ENCODE measurements at places on chromosomes 4 and X. TPM values are rescaled to one million over a fixed set of nuclear protein-coding genes. Genes with fewer than 3 reads are reported as not detected.

ALB gene
- not detected for total RNA-seq

HUWE1 gene
- total RNA-seq = 311 TPM

RASSF6 gene
- not detected for total RNA-seq

TMEM185A gene
- total RNA-seq = 34.6 TPM

EDNRA gene
- not detected for total RNA-seq

PRAF2 gene
- 41.5 TPM for total RNA-seq

SPANXA2 gene
- total RNA-seq = not detected

MPP1 gene
- 12.7 TPM for total RNA-seq

ZFYVE28 gene
- 4.8 TPM for total RNA-seq

CLDN2 gene
- not detected for total RNA-seq
